ENCODE measurements at places on chromosomes 16 and 17. TPM values are rescaled to one million over a fixed set of nuclear protein-coding genes. Genes with fewer than 3 reads are reported as not detected.

MVD gene
- 24.2 TPM for total RNA-seq

RTN4RL1 gene
- total RNA-seq: 3.4 TPM

SLC35G6 gene
- not detected for total RNA-seq

SPATA20 gene
- 84.5 TPM for total RNA-seq

ADAM11 gene
- total RNA-seq: 2.3 TPM

PRDM7 gene
- not detected for total RNA-seq

OTOP3 gene
- total RNA-seq: 0.05 TPM

MAP2K4 gene
- total RNA-seq: 37.3 TPM

PRSS21 gene
- not detected for total RNA-seq

METTL2A gene
- total RNA-seq: 28.2 TPM

MAPT gene
- total RNA-seq: 2.1 TPM

CASKIN1 gene
- total RNA-seq: 0.56 TPM

GNG13 gene
- total RNA-seq: not detected

FA2H gene
- 33.5 TPM for total RNA-seq

AATK gene
- 0.28 TPM for total RNA-seq

POLR3K gene
- total RNA-seq: 41.4 TPM

KRT16 gene
- total RNA-seq: 0.40 TPM

ZNF668 gene
- total RNA-seq: 15.2 TPM

FLCN gene
- total RNA-seq: 34.3 TPM

GHDC gene
- 21.1 TPM for total RNA-seq

ABCC11 gene
- total RNA-seq: 0.16 TPM

KCNJ18 gene
- not detected for total RNA-seq

C1QTNF8 gene
- not detected for total RNA-seq

KRT32 gene
- total RNA-seq: not detected

PRM3 gene
- total RNA-seq: not detected

VWA3A gene
- total RNA-seq: 0.02 TPM

RAB11FIP4 gene
- 1.6 TPM for total RNA-seq

DPEP3 gene
- total RNA-seq: not detected

SPN gene
- total RNA-seq: not detected

NUPR1 gene
- total RNA-seq: 14.3 TPM

QPRT gene
- total RNA-seq: 0.76 TPM

NPIPA2 gene
- total RNA-seq: 1.9 TPM

ETV4 gene
- total RNA-seq: 50.5 TPM

SEZ6L2 gene
- 23.6 TPM for total RNA-seq

Data from A549 treated with CORT108297 at 1 μM for 4 hours (cell line).